NCI-H1092 (cell line): ENCODE measurements at places on chromosomes 6 and 20.

- DNase-seq, result no peak
These were observed 47.1 kb downstream of the MCUR1 start for GRCh38 chr6:13767121-13767808.

DNA sequence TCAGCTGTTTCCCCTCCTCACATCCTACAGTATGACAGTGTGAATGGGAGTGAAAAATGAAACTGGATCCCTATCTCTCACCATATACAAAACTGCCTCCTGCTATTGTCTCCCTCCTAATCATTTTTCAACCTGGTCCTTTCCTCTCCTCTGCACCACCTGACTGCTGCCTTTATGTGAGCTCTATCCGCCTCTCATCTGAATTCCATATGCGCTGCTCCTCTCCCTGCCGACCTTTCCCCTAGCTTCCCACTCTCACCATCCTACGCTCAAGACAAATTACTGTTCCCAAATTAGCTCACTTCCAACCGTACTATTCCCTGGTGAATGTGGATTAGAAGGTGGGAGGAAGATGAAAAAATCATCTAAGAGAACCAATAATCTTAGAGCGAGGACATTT is 148.4 kb upstream of the FBXL4 start:
- DNase-seq, result no peak

GRCh38 chr6:18171871-18172270 is 16.6 kb downstream of the KDM1B start:
- no peak for DNase-seq

- no peak for DNase-seq
These were observed 270.6 kb downstream of the FARS2 start for GRCh38 chr6:5531853-5532375.

DNA sequence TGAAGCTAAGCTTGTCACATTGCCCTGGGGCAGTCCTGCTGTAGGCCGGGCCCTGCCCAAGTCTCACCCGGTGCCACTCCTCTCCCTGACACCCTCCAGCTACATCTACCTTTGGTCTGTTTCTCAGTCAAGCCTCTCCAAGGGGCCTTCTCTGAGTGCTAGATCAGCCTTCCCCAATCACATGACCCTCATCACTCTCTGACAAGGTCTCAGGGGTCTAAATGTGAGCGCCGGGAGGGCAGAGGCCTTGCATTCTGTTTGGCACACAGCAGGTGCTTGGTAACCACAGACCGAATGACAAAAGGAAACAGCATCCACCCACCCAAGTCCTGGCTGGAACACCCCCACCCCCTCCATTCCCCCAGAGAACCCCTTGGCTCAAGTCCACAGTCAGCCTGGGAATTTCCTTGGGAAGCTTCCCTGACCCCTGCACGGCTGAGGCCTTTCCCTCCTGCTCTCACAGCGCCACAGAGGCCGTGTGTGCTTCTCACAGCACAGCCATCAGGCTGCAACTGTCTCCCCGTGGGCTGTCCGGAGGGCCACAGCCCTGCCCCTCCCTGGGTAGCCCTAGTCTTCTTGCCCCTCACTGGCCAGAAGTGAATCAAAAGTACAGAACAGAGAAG is 32.9 kb downstream of the PKIG start:
- no peak for DNase-seq

- no peak for DNase-seq
These were observed 32.1 kb downstream of the ATRN start for GRCh38 chr20:3502878-3503277.

DNA sequence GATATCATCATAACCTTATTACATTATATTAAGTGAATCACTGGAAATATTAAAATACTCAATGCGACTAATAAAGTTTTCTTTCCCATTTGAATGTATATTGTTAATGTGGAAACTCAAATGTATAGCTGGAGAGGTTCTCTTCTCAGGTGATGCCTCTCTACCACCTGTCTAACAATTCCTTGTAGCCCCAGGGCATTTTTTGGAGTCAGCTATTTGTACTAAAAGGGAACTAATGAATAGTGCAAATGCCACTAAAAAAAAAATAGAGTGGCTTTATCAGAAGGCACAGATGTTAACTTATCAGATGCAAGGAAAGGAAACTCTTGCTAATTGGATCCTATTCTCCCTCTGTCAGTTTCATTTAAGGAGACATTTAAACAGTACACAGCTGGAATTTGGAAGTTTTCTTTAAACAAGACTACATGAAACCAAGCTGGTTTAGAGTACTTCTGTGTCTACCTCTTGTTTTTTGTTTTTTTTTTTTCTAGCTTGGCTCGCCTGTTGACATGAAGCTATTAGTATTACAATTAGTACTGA is 897.0 kb upstream of the SLC35B3 start:
- DNase-seq, result no peak

DNA sequence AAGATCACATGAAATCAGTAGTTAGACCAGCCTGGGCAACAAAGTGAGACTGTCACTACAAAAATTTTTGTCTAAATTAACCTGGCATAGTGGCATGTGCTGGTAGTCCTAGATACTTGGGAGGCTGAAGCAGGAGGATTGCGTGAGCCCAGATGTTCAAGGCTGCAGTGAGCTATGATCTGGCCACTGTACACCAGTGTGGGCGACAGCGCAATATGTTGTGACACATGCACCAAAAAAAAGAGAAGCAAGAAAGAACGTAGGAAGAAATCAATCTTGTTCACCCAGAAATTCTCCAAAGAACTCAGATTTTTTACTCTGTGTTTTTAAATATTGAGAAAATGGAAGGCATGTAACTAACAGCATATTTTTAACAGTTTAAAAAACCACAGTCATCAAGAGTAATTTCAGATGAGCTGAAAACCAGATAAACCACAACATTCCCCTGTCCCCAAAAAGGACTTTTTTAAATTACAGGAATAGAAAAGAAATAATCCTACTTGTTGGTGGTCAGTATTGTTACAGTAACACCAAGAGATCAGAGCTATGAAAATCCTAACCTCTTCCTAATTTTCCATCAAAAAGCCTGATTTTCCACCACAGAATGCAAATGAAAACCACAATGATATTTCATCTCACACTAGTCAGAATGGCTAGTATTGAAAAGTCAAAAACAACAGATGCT is 240.2 kb downstream of the KHDC1L start:
- DNase-seq, result no peak

- no peak for DNase-seq
These were observed 36.3 kb upstream of the FAM83D start for GRCh38 chr20:38889792-38890496.

GRCh38 chr6:26016963-26017631 is 54.5 kb downstream of the TRIM38 start:
- DNase-seq, result no peak

- no peak for DNase-seq
These were observed 9.8 kb upstream of the TPBG start for GRCh38 chr6:82353848-82354247.

DNA sequence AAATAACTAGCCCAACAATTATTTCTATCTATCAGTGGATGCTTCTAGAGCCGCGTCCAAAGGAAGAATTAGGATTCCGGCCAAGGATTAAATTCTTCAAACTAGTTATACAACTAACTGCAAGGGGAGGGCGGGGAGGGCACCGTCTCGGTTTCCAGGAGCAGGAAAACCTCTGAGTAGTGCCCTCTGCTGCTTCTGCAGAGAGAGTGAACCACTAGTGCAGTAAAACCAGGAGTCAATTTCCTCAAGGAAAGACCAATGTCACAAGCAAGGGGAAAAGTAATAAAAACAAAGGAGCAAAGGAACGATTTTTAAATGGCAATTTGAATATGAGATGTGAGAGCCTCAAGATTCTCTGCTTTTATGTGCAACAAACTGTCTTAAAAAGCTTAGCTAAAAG is 16.5 kb upstream of the UBE2J1 start:
- no peak for DNase-seq
